ENCODE measurements at places on chromosomes 2 and 18.
A peak's percentile ranks its signal among the peaks of the same experiment; 100 is the strongest.

DNA sequence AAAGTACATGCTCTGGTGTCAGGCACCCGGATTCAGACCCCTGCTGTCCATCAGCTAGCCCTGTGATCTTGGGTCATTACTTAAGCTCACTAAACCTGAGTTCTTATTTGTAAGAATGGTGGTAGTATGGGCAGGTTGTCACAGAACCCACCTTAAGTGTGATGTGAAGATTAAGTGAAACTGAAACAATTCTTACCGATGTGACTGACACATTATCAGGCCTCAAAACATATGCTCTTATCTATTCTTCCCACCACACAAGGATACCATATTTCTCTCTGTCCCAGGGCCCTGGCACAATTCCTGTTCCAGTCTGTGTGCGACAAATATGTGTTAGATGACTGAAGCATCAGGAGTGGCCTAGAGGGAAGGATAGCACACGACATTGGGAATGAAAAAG, 11.0 kb upstream of the CDC42EP3 start:
- DNase-seq: no peak

DNA sequence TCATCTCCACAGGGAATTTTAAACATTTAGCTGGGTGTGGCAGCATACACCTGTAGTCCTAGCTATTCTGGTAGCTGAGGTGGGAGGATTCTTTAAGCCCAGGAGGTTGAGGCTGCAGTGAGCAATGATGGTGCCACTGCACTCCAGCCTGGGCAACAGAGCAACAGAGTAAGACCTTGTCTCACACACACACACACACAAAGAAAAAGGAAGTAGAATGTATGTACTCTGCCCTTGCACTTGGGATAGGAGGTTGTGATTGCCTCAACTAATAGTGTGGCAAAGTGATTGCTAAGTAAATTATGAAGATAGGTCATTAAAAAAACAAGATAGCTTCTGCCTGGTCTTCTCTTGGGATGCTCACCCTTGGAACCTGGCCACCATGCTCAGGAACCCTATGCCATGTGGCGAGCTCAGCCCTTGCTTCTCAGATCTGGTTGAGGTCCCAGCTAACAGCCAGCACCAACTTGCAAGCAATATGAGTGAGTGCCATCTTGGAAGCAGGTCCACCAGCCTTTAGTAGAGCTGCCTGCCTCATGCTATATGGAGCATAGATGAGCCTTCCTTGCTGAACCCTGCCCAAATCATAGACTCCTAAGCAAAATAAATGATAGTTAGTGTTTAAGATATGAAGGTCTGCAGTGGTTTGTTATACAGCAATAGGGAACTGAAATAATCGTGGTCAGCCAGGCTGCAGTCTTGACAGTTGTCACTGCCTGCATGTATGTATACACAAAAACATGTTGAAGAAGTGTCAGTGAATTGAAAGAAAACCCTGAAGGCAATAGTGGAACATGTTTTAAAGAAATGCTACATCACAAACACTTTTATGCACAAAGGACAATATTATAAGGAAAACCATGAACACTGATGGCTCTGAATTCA, 30.1 kb upstream of the PNO1 start:
- DNase-seq: no peak

DNA sequence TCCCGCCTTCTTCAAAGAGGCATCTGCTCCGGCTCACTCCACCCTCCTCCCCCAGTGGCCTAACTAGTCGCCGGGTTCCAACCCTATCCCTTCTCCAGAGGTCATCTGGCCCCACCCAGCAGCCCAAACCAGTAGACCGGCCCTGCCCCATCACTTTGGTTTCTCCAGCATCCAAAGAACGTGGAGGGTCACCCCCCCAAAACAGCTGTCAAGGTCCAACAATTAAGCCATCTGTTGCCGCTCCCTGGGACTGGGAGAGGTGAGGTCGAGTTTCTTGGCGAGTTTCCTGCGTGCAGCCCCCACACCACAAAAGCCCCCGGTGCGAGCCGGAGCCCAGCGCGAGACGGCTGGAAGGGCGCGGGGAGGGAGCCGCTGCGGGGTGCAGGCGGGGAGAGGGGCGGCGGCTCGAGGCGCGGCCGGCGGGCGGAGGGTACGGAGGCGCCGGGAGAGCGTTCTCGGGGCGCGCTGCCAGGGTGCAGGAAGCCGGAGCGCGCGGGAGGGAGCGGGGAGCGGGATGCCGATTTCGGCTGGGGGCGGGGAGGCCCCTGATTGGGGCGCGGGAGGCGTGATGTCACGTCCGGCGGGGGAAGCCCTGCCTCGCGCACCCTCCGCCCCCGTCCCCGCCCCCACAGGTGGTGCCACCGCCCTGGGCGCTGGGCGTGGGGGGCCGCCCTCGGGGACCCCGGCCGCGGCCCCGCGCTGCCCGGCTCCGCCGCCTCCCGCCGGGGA, 571 bp upstream of the GPC1 start:
- peak; percentile 82 for DNase-seq

- no peak for DNase-seq
Measured at GRCh38 chr2:227410191-227410590, 22.4 kb upstream of the SCYGR1 start.

DNA sequence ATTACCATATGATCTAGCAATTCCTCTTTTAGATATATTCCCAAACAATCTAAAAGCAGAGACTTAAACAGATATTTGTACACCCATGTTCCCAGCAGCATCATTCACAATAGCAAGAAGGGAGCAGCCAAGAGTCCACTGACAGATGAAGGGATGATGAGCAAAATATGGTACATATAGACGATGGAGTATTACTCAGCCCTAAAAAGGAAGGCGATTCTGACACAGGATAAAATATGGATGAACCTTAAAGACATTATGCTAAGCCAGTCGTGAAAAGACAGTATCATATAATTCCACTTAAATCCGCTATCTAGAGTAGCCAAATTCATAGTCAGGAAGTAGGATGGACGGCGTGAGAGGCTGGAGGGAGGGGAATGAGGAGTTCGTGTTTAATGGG, 20.4 kb downstream of the HS6ST1 start:
- no peak for DNase-seq

DNA sequence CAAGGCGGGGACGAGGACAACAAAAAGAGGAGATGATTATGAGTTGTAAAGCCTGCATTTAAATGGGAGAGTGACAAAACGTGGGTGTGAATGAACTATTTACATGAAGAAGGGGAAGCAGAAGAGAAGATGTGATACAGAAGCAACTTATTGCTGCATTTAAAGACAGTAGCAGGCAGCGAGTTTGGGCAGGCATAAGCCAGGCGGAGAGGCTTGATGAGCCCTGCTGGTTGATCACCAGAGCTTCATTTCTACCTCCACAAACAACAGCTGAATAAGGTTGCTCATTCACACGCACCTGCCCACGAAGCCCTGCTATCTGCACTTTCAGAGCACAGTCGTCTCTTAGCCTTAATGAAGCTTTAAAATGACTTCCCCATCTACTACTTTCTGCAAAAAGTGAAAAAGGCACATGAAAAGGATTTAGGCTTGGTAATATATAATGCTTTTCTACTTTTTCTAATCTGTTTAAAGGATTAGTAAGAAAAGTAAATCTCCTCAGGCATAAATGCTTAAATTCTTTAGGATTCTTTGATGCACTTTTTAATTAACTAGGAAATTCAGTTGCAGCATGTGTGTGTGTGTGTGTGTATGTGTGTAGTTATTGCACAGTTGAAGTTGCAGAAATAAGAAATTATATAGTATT, 3.1 kb downstream of the SLC38A11 start:
- no peak for DNase-seq

Data from NCI-H2107 (cell line).